NCI-H69 (cell line): ENCODE measurements at places on chromosomes 7 and 10.

DNA sequence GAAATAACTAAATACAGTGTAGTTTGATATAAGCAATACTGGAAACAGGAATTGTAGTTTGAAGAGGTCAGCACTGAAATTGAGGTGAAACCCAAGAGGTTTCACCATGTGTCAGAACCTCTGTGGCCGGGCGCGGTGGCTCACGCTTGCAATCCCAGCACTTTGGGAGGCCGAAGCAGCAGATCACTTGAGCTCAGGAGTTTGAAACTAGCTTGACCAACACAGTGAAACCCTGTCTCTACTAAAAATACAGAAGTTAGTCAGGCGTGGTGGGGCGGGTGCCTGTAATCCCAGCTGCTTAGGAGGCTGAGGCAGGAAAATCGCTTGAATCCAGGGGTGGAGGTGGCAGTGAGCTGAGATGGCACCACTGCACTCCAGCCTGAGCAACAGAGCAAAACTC, 13.7 kb downstream of the AHCYL2 start:
- DNase-seq = no peak

DNA sequence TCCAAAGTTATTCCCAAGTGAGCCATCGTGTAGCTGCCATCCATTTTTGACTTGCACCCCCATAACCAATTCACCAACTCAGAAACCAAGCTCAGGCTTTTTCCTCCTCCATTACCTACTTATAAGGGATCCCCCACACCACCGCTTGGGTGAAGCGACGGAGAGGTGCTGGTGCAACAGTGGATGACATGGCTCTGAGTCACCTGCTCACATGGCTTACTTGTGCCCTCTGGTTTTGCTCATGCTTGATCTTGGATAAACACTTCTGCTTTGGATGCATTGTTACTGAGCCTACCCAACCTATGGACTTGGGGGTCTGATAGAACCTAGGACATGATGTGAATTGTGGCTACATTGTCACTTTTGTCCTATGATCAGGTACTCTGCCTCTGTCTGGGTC, 12.0 kb upstream of the AKR1B1 start:
- no peak for DNase-seq

DNA sequence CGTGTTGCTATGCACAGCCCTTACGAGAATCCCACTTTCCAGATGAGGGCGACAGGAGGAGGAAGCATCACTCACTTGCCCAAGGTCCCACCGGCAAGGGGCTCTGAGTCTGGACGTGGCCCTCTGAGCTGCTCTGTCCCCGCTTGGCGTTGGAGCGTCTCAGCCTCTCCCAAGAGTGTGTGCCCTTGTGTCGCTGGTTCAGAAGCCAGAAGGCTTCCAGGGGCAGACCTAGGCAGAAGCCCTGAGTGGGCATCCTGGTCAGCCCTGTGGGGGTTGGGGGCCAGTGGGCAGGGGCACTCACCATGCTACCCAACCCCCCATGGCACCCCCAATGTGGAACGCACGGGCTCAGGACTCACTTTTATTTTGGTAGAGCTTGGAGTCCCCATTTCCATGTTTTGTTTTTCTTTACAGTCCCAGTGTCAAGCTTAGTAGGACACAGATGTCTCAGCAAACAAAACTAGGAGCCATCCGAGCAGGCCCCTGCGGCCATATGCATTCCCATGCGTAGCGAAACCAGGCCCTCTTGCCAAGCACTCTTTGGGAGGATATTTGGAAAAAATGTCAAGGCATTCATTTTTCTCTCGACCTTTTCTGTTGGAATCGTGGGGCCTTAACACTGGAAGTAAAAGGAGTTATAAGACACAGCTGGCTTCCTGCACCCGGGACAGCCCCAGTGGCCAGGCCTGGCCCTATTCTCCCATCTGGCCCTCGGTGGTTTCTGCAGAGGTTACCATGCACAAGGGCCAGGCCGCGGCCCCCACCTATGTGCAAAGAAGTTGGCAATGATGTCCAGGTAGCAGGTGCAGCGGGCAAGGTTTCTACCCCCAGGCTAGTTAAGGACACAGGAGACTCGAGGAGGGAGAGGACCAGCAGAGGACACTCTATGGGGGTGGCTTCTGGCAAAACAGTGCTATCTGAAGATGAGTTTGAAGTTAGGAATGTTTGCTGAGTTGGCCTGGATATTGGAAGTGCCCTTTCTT, 97.0 kb downstream of the LHPP start:
- DNase-seq = no peak

- DNase-seq = no peak
These were observed 128.3 kb upstream of the MKI67 start for GRCh38 chr10:128254476-128254875.

DNA sequence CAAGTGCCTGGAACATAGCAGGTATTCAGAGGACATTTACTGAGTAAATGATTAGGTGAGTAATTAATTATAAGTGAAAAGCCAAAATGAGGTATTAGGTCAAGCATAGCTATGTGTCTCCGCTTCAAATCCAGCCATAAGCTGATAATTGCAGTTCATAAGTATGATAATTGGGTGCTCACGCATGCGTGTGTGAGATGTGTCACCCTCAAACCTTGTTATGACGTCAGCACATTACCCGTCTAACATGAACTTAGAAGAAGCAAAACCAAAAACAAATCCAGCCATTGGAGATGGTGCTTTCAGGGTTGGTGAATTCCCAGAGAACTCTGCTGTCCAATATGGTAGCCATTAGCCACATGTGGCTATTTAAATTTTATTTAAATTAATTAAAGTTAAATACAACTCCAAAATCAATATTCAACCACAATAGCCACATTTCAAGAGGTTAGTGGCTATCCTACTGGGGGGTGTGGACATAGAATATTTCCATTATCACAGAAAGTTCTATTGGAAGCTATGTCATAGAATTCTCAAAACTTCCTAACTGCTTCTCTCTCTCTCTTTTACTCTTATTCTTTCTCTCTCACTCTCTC, at the start of gene CPA5:
CPA5 (plus strand) TSS at position 546 of the 596 bp plus-strand sequence. CDS start 1,670 bp downstream, outside the sequence.
- no peak for DNase-seq

DNA sequence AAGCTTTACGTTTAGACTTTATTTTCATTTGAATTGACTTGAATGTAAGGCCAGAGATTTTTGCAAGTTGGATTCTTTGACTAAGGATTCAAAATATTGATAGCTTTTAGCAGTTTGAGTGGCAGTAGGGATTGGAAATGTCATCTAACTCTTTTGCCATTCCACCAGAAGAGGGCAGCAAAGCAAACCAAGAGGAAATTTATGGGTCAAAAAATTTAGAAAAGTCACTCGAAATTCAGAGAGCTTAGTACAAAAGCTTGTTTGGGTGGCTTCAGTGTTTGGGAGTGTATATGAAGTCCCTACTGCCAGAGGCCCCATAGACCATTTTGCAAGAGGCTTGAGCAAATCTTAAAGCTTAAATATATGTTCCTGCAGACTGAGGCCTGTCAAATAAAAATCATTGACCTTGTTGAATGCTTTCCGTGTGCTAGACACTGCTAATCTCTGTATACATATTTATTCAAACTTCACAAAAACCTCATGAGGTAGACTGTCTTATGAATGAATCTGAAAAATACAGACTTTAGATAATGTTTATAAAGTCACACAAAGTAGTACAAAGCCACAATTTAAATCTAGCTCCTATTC, 44.6 kb upstream of the RSBN1L start:
- peak; percentile 67 for DNase-seq

- DNase-seq = no peak
These were observed 7.4 kb downstream of the PPRC1 start for GRCh38 chr10:102140218-102140617.

GRCh38 chr7:29084832-29085231, 61.5 kb downstream of the CPVL start:
- no peak for DNase-seq

DNA sequence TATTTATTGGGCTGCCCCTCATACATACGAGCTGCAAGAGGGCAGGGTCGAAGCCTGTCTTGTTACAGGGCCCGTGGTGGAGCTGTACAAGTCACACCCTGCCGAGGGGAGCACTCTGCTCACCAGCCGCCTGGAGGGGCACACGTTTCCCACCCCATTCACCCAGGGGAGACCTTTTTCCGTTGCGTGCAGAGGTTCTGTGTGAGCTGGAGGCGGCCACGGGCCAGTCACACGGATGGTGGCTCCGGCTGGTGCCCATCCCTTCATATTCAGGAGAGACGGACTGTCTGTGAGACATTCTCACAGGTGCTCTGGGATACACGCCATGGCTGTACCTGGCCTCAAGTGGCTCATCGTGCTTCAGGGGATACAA, 47.9 kb upstream of the FAM20C start:
- DNase-seq = no peak

DNA sequence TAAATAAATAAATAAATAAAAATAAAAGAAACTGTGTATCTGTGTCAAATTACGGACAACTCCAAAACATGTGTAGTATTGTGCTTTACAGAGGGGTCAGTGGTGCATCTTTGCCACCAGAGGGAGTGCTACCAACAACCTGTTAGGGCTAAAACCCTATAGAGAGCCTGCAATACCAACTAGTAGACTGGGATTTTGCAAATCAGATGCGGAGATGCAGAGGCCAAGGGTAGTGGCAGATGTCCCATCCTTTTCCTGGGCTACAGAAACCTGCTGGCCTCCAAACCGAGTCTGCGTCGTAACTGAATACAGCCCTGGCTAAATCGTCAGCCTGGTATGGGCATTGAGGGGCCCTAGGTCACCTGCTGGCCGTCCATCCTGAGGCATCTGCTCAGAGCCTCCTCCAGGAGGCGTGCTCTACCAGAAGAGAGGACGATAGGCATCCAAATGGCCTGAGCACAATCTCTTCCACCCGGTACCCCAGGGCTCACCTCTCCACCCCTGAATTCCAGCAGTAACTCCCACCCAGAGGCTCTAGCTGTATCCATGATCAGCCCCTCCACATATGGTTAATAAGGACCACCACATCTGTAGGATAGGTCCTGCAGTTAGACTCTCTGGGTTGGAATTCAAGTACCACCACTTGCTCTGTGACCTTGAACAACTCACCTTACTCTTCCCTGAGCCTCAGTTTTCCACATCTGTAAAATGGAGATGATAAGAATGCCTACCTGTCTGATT, 6.2 kb upstream of the RRP12 start:
- peak; percentile 79 for DNase-seq

DNA sequence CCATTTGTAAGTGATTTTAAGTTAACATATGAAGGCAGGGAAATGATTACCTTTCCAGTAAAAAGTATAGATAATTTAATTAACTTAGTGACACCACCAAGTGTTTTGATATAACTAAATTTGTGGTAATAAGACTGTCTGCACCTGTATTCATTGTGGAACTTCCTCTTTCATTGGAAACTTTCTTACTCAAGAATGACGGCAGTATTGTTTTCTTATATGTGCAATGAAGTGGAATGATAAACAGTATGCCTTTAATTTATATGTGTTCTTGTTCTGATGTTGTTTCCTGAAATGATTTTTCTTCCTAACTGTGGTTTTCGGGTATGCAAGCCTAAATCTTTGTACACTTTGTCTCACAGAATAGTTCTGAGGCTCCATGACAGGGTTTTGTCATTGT, 46.4 kb downstream of the CASD1 start:
- no peak for DNase-seq

DNA sequence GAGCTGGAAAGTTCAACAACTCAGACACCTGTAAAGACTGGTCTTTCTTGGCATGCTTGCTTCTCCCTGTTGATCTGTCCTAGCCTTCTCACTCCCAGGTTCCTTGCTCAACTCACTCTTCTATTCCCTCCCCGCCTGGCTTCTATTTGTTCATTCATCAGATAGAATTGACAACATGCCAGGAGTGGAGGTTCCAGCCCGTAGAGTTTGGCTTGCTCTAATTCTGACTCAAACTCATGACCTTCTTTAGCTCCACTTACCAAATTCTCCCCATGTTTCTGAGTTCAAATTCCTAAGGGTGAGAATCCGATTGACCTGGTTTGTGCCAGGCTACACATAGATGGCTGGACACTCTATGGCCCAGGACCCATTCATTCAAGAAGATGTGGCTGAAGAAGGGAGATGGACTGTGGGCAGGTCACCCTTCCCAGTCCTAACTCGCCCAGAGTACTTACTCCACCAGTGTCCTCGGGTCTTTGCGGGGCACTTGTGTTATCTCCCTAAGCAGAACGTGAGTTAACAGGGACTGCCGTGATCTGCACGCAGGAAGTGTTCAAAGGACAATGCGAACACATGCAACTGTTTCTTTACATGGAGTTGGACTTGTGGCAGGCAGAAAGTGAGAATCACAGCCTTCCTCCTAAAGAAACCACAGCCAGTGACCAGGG, 4.0 kb upstream of the TMEM236 start:
- DNase-seq = no peak

- DNase-seq = no peak
These were observed 20.1 kb upstream of the SH2D4B start for GRCh38 chr10:80517416-80518142.

DNA sequence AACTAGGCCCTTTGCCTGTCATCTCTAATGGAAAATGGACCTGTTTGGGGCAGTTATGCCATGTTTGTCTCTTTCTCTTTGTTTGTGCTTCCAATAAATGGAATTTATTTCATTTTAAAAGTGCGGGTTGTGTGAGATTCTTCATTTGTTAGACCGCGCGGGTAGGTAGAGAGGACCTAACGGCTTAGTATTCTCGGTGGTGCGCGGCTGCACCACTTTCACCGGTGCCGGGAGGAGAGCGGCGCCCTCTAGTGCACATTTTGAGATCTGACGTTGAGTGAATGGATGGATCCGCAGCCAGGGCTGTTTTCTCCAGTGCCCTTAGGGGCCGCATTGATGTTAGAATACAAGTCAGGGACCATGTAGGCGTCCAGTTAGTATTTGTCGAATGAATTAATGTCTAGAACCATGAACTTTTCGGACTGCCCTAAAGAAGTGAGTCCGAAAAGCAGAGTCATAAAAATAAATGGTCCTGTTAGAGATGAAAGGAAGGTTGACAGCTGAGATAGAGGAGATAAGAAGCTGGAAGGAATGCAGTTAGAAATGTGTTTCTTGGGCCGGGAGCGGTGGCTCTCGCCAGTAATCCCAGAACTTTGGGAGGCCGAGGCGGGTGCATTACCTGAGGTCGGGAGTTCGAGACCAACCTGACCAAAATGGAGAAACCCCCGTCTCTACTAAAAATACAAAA, 29.3 kb upstream of the GIMAP8 start:
- peak; percentile 89 for DNase-seq

DNA sequence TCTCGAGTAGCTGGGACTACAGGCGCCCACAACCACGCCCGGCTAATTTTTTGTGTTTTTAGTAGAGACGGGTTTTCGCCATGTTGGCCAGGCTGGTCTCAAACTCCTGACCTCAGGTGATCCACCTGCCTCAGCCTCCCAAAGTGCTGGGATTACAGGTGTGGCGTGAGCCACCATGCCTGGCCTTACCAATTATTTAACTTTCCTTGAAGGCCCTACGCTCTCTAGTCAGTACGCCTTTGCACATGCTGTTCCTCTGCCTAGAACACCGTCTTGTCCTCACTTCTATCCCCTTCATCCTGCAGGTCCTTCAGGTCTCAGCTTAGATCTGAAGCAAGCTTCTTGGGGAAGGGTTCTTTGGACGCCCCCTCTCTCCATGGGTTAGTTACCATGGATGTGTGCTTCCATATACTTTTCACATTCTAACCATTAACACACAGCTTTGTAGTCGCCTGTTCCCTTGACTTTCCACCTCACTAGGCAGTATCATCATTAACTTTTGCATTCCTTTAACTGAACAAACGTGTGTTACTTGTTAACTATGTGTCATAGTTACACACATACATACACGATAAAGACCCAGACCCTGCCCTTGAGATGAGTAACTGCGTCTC, 592 bp upstream of the ATP6V1F start:
- DNase-seq = no peak

GRCh38 chr7:39428221-39428620, 138.0 kb upstream of the YAE1 start:
- no peak for DNase-seq
